Hypothalamus (tissue), 51 donors: ENCODE measurements at places on chromosomes 4 and X.

- DNase-seq, result no peak
Observed at GRCh38 chrX:750812-751211, 120.2 kb downstream of the SHOX start.

DNA sequence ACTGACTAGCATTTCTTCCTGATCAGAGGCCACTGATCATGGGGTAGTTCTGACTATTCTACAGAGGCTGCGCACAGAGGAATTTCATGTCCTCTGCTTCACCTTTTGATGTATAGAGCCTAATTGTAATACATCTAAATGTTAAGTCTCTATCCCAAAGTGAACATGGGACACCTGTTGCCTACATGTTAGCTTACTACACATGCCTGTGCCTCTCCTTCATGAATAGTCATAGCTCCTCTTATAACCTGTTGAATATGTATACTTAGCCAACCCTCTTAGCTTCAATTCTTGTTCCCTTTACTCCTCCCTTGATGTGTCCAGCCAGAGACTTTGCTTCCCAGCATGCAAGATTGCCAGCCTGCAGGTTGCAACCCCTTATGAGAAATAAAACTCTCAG is 9.6 kb upstream of the THOC2 start:
- no peak for DNase-seq

DNA sequence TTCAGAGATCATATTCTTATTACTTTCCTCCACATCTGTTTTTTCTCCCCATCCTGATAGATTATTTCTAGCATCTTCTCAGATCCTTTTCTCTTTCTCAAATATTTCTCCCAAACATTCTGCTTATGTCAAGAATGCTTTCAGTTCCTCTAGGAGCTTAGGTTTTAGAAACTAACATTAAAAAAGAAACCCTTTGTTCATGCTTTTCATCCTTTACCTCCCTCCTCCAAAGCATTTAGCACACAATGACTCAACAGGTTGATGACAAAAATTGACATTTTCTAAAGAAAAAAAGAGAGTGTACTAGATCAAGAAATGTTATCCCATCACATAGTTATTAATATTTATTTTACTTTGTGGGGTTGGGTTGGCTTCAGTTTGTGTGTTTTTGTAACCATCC is 16.5 kb upstream of the ALB start:
- no peak for DNase-seq

- no peak for DNase-seq
Observed at GRCh38 chr4:23970201-23970850, 80.5 kb upstream of the PPARGC1A start.

GRCh38 chr4:171538601-171539100 is 274.6 kb upstream of the GALNTL6 start:
- no peak for DNase-seq

DNA sequence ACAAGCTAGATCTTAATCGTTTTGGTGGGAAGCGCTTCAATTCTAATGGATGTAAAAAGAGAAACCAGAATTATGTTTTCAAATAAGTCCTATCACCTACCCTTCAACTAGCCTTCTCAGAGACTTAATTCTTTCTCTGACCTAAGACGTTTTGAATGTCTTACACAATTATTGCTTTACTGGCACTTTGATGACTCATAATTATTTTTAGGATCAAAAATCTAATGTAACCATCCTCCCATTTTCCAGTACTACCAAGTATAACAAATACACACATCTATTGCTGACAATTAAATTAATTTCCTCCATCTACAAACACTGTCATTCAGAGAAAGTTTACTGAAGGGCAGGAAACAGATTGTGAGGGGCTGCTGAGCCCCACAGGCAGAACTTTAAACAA is 108.6 kb downstream of the PPP3CA start:
- DNase-seq, result no peak

- no peak for DNase-seq
Observed at GRCh38 chrX:47360423-47361179, 9.8 kb upstream of the ZNF157 start.

DNA sequence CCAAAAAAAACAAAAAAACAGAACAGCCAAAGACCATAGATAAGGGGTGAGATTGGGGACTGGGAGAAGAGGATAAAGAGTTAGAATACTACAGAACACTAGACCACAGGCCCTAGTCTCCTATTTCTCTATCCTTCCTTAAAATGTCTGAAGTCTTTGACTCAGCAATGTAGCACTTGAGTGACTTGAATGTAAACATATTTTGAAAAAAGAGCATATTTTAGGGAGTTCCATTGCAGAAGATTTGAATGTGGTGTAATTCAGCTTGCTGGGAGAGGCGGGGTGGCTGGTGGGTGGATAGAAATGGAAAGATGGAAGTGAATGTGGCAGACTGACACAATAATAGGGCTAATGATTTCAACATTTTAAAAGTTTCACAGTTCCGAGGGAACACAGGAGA is 144.9 kb downstream of the CHIC2 start:
- DNase-seq, result no peak

DNA sequence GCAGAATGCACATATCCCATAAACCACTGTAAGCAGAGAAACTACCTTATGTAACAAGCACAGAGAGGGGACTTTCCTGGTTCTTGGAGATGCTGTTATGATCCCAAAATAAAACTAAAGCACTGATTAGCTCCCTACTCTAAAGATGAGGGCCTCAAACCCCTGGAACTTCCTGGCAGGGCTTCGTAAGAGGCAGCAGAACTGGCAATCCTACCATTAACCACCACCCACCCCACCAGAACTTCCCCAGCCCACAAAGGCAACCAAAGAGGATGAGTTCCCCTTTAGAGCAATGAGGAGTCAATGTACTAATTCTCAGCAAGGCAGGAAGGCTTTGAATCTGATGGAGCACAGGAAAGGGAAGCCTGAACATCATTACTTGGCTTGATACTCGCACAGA is 436.5 kb upstream of the FRG1 start:
- no peak for DNase-seq

- DNase-seq, result no peak
Observed at GRCh38 chr4:185282968-185283367, 73.6 kb downstream of the SNX25 start.

DNA sequence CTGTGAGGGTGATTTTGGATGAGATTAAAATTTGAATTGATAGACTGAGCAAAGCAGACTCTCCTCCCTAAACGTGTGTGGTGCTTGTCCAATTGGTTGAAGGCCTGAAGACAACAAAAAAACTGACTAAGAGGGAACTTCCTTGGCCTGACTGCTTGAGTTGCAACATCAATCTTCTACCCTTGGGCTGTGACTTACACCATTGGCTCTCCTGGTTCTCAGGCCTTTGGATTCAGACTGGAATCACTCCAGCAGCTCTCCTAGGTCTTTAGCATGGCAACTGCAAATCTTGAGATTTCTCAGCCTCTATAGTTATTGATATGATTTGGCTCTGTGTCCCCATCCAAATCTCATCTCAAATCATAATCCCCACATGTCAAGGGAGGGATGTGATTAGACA is 49.7 kb upstream of the IGFBP7 start:
- DNase-seq, result no peak

- no peak for DNase-seq
Observed at GRCh38 chr4:3285558-3286334, 7.1 kb upstream of the RGS12 start.

- DNase-seq, result no peak
Observed at GRCh38 chrX:70171624-70172023, 5.7 kb upstream of the DGAT2L6 start.

GRCh38 chr4:42428036-42428435 is 30.7 kb downstream of the SHISA3 start:
- DNase-seq, result no peak

DNA sequence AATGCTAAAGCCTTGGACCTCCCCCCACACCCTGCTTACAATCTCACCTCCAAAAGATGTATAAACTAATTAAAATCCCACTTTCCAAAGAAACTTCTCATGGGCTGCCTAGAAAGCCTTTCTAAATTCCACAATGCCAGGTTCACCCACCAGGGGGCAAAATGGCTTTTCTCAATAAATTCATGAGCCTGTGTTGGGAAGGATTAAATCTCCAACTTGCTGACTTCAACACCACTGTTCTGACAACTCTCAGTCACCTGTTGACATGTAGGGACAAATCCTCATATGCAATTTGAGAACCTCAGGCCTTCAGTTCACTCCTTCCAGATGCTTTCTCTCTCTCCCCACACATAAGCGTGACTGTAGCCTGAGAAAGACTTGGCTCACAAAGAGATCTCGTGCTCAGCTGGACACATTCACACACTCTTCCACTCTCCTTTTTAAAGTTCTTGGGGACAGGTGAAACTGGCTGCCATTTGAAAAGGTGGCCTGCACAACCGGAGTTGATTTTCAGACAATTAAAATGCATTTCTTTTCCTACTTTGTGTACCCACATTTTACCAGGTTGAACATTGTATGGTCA is 88.6 kb upstream of the PRPS2 start:
- DNase-seq, result no peak

- DNase-seq, result no peak
Observed at GRCh38 chrX:47574547-47575301, 7.5 kb upstream of the TIMP1 start.

DNA sequence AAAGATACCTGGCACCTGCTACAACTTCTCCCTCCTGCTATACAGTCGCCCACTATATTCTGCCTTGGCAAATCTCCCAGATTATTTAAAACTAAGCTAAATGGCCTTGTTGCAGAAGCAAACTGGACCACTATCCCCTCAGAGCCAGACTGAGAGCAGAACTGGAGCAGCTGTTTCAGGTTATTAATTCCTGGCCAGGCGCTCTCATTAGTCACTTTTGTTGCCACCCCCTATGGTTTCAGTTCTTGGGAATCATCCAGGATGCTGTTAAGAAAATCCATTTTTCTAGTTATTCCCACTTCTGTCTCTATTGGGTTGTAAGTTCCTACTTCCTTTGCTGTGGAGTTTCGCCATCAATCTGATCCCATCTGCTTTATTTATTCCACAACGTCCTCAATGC is 30.1 kb downstream of the ADGRA3 start:
- no peak for DNase-seq
